ENCODE measurements at places on chromosomes 7 and 10.

GRCh38 chr7:151135525-151135845 is 32.0 kb downstream of the GBX1 start:
- no peak for DNase-seq

DNA sequence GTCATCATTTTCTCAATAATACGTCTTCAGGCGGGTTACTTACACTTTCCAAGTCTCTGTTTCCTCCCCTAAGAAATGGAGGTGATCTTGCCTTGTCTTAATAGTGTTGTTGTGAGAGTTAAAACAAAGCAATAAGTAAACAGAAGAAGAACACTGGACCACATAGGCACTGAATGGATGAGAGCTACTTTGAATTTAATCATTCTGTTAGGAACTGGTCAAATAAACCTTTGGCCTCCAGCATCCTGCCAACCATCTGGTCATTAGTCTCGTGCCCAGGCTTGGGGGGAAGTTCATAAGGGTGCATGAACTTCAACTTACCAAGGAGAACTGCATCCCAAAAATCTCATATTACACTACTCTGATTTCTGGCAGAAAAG is 109.4 kb upstream of the C7orf33 start:
- DNase-seq, result no peak

DNA sequence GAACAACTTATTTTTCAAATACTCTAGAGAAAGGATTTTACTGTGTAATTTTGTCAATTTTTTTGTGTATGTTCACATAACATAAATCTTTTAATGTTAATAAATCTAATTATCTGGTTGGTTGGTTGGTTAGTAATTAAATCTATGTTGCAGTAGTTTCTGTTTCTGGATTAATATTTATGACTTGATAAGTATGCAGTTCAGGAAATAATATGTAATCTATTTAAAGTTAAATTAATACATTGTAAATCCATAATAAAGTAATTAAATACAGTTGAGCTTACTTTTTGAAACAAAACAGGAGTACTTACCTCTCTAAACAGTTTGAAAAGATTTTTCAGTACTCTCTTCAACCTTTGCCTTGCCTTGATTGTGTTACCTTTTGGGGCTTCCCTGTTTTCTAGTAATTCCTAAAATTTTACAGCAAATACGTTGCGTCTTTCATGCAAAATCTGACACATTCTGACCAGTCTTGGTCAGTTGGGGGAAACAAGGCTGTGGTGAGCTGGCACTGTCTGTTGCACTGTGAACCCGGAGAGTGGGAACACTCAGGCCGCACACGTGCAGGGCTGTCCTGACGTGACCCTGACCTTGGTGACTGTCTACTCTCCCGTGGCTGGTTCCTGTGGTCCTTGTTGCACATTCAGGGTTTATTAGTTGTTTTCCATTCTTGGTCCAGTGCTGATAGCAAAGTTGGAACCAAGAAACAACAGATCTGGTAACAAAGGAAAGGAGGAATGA is 45.6 kb upstream of the FGL2 start:
- DNase-seq, result no peak

DNA sequence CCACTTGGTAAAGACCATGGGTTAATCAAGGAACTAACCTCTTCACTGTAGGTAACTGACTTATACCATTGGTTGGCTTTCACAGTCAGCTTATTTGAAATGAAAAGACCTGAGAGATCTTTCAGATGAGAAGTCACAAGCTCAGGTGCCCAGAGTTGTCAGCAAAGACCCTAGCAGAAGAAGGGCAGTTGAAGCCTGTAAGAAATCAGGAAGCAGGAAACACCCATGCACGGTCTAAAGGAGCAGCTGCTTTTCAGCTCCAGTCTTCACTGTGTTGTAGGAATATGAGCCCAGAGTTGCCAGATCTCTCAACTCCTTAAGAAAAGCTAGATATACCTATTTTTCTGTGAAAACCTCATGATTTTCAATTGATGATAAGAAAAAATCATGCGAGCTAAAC is 130.0 kb downstream of the ARID5B start:
- DNase-seq, result no peak

DNA sequence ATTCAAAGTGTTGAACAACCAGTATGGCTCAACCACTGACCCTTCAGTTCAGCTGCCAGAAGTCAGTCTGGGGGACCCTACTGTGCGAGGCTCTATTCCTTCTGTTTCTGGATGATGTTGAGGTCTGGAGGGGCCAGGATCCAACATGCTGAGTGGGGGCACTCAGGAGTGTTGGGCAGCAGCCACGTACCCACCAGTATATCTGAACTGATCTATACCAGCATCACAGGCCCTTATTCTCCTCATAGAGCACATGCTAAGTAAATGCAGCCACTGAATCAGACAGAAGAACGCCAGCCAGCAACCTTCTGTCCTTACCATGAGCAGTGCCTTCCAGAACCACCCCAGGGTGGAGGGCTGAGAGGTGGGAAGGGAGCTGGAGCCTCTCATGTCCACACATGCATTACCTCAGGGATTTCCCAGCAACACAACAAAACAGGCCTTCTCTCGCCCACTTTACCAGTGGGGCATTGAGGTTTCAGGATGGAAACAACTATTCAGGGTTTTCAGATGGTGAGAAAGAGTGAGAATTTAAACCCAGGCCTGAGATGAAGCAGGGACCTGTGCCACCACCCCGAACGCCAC is 6.8 kb upstream of the MSMB start:
- DNase-seq, result no peak

DNA sequence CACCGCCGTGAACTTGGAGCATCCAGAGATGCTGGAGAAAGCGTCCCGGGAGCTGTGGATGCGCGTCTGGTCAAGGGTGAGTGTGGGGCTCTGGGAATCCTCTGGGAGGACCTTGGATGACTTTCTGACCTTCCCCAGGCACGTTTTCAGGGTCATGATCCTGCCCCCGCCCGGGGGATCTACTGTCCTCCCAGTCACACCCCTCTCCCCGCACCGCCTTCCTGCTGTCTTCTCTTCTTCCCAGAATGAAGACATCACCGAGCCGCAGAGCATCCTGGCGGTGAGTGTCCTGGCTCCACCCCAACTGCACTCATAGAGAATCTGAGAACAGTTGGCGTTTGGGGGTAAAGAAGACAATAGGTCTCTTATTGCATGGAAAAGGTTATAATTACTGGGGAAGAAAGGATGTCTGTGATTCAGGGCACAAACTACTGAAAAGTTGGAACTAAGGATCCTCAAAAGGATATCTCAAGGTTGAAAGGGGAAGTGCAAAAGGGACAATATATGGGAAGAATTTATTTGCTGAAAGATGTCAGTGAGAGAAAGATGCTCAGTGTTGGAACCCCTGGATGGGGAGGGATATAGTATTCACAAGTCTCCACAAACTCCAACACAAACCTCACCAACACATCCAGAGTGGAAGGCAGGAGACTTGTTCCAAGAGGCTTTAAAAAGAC is 1.9 kb downstream of the GSTK1 start:
- DNase-seq, result no peak

GRCh38 chr7:158016180-158017097 is 571.2 kb downstream of the PTPRN2 start:
- DNase-seq, result peak; percentile 77

DNA sequence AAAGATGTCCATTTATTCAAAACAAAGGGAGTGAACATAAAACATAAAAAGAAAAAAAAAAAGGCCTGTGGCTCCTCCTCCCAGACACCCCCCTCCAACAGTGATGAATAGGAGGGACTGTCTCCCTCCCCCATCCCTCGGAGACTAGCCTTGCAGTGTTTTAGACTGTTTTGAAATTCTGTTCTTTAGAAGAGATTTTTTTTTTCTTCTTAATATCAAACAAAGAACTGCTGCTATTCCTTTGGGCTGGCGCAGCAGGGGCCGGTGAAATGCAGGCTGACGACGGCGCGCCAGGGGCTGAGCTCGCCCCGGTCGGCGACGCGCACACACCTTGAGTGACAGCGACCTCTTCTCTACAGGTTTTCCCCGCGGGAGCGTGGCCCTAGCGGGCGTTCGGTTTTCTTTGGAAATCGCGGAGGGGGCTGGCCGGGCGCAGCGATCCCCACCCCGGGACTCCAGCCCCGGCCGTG is at the start of gene LANCL2:
LANCL2 (plus strand) TSS at position 133 of the 470 bp plus-strand sequence. CDS start 689 bp downstream, outside the sequence.
- DNase-seq, result peak; percentile 62

- no peak for DNase-seq
These were observed 354.7 kb downstream of the HGF start for GRCh38 chr7:81415181-81415580.

GRCh38 chr10:71338728-71339495 is 19.9 kb downstream of the SLC29A3 start:
- DNase-seq, result no peak

GRCh38 chr10:101569622-101570427 is 18.2 kb downstream of the POLL start:
- no peak for DNase-seq

GRCh38 chr10:59779756-59780533 is 26.7 kb upstream of the MRLN start:
- no peak for DNase-seq

- no peak for DNase-seq
These were observed 14.0 kb downstream of the ANKIB1 start for GRCh38 chr7:92259610-92260247.

GRCh38 chr7:133563251-133563650 is 310.4 kb downstream of the EXOC4 start:
- DNase-seq, result no peak

DNA sequence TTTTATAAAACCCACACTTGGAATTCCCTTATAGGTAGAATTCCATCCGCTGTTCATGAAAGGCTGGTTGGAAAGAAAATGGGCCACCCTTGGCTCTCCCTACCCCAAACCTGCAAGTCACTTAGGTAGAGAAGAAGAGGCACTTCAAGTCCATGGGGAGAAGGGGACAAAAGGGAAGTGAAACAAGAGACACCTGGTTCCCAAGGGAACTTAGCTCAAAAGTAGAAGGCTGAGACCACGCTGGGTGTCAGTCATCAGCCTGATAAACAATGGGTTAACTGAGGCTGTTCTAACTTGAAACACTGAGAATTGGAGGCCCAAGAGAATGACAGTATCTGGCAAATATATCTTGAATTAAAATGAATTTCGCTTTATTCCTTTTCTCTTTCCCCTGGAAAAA is 330.8 kb upstream of the NFE2L3 start:
- no peak for DNase-seq

GRCh38 chr10:83691791-83692596 is 447.3 kb upstream of the GHITM start:
- no peak for DNase-seq

DNA sequence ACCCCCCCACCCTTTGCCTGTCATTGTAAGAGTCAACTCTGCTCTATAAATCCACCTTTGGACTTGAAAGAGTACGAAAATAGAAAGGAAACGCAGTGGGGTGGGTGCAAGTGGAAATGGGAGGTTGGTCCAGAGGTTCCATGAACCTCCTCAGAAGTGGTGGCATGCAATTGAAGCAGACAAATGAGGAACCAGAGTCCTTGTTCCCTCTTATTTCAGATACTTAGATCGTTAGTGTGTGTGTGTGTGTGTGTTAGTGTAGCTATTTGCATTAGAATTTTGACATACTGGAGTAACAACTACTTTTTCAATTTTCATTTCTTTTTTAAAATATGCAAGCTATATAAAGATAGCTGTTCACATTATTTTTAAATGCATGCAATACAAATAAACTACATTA is 18.1 kb upstream of the TFAM start:
- DNase-seq, result no peak

- peak; percentile 39 for DNase-seq
These were observed 339.1 kb downstream of the ATRNL1 start for GRCh38 chr10:115432188-115432819.

GRCh38 chr10:129523723-129524316 is 56.8 kb downstream of the MGMT start:
- DNase-seq, result no peak

DNA sequence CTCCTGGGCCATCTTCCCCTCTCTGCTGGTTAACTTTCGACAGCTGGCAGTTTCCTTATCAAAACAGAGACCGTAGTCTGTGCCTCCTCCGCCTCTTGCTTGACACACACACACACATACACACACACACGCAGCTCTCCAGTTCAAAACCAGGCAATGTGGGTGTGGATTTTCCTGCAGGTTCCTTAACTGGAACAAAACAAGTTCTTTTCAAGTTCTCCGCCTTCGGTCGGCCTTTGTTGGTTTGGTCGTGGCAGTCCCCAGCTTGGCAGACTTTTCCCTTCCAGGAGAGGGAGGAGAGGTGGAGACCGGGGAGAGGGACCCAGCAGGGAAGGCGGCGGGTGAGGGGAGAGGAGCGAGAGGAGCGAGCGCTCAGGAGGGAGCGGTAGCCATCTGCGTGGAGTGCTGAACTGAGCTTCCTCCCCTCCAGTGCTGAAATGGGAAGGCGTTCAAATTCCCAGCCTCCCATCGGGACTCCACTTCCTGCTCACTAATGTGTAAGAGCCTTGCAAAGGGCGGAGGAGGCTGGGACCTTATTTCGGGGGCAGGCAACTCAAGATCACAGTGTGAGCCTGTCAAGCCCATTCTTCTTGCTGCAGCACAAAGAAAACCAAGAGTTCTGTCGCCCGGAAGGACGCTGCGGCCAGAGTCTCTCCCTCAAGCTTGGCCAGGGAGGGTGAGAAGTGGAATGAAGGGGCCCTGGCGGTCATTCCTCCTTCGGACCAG is 120.6 kb downstream of the PRPF18 start:
- no peak for DNase-seq

DNA sequence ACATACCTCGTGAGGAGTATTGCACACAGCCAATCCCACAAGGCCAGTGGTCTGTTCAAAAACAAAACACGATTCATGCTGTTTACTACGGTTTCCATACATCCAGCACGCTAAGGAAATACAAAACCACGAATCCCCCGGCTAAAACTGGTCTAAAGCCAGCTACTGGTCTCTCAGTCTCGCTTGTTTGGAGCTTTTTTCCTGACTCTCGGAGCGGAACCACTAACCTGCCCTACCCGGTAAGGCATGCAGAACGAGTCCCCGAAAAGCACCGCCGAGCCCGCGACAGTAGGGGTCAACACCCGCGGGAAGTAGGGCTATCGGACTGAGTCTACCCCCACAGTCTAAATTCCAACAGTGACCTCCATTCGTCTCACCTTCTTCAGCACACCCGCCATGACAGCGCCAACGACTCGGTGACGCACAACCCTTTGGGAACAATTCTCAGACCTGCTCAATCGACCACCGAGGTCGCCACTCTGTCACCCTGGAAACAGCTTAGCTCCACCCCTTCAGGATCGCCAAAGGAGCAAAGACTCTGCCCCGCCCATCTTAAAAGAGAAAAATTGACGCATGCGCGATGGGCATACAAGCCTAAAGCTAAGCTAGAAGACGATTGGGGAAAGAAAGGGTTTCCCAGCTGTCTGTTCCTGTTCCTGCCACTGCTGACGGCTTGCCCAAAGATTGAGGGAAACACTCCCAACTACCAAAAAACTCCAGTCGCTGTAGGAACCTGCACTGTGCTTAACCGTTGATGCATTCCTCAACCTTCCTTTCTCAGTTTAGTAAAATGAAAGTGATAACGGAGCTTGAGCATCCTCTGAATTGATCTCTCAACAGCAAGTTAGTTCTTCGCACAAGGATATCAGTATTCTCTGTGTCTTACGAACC is at the start of gene NDUFA5:
NDUFA5 (minus strand) TSS at position 421 of the 891 bp plus-strand sequence; CDS start at position 398, 23 bp downstream.
- peak; percentile 100 for DNase-seq
